CD8-positive, alpha-beta memory T cell (primary cell): ENCODE measurements at places on chromosomes 16 and 17. TPM values are rescaled to one million over a fixed set of nuclear protein-coding genes. Genes with fewer than 3 reads are reported as not detected.

DNA sequence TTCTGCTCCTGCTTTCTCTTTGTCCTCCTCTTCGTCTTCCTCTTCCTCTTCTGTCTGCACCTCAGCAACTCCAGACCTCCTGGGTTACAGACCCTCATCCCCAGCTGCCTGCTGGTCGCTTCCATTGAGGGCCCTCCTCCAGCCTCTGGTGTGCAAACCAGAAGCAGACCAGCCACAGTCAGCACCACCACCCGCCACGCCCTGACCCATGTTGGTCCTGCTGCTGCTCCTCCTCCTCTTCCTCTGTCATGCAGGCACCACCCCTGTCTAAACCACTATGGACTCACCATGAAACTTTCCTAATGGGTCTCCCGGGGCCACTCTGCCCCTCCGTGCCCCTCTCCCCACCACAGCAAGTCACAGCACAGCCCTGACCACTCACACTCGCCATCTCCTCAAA lies 11.4 kb upstream of the OGFOD3 start:
- DNase-seq, result no peak

GRCh38 chr16:12791340-12791739 lies 12.3 kb downstream of the CPPED1 start:
- DNase-seq, result no peak

DNA sequence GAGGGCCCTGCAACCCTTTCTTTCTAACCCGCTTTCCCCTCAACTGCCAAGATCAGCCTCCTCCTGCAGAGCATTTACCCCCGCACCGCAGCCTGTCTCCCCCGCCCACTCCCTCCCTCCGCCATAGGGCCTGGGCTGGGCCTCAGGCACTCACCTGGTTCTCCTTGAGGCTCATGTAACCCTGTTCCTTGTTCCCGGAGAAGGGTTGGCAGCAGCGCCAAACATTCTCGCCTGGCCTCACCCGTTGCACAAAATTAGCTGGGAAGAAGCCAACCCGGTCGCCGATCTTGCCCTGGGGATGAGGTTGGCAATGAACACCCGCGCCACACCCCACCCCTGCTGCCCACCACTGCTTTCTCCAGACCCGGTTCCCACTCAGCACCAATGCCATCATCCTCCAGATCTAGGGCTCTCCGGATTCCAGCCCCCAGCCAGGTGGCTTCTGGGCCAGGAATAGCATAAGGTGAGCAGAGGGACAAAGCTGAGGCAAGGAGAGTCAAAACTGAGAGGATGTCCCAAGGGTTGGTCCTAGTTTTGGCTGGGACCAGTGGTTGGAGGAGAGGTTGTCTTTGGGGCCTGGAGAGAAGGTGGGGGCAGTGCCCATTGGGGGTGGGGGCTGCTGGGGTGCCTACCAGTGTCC lies 12.8 kb downstream of the STAC2 start:
- no peak for DNase-seq

GRCh38 chr17:4605826-4606225 lies 21.5 kb downstream of the SMTNL2 start:
- no peak for DNase-seq

GRCh38 chr17:28912281-28912937 lies 9.5 kb upstream of the DHRS13 start:
- no peak for DNase-seq

Gene CYBA
- 237 TPM for total RNA-seq

Gene DBNDD1
- total RNA-seq, result 0.13 TPM

Gene RUNDC3A
- not detected for total RNA-seq
